ENCODE measurements at places on chromosomes 5 and 9.

- DNase-seq, result peak; percentile 38
Measured at GRCh38 chr5:148808864-148809642, 17.4 kb upstream of the ADRB2 start.

DNA sequence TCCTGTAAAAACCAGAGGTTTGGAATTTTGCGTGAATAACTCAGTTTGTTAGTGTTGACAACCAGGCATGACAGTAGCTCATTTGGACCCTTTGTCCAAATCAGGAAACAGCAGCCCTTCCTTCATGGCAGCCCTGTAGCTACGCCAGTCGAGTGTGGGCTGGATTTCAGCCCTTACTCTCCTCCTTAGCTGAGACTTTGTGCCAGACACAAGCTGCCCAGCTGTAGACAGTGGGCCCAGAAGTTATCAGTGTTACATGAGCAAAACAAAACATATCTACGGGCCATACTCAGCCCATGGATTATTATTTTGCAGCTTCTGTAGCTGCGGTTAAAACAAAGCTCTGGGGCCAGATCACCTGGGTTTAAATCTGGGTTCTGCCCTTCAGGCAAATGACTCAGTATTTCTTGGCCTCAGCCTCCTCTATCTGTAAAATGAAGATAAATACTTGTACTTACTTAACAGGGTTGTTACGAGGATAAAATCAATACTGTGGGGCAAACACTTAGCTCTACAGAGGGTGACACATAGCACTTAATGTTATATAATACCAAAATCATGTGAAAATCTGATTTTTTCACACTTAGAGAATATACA is 76.9 kb downstream of the GHR start:
- no peak for DNase-seq

- DNase-seq, result no peak
Measured at GRCh38 chr5:73812457-73812856, 186.5 kb downstream of the ARHGEF28 start.

DNA sequence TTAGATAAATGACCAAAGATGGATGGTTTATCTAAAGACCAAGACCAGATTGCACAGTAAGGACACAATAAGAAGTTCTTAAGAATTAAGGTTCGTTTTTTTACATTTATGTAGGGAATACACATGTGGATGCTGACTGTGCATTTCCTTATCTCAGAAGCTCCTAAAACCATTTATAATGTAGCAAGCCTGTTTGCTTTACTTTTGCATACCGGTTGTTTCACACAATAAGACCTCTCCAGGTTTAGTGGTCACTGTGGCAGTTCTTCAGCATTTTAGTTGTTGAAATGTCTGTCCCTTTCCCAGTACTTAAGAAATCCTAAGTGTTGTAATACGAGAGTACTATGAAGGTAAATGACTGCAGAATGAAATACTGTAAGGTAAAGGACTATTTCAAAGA is 43.6 kb downstream of the BASP1 start:
- no peak for DNase-seq
